Aorta (tissue), 5 donors: ENCODE measurements at places on chromosomes 1 and 21. TPM values are rescaled to one million over a fixed set of nuclear protein-coding genes. Genes with fewer than 3 reads are reported as not detected.
A peak's percentile ranks its signal among the peaks of the same experiment; 100 is the strongest.

The GALE gene
- total RNA-seq: 13.6 TPM

The TIAM1 gene
- total RNA-seq: 12.9 TPM

The SPRR2E gene
- not detected for total RNA-seq

The GPR37L1 gene
- not detected for total RNA-seq

The LCE1D gene
- total RNA-seq: not detected

DNA sequence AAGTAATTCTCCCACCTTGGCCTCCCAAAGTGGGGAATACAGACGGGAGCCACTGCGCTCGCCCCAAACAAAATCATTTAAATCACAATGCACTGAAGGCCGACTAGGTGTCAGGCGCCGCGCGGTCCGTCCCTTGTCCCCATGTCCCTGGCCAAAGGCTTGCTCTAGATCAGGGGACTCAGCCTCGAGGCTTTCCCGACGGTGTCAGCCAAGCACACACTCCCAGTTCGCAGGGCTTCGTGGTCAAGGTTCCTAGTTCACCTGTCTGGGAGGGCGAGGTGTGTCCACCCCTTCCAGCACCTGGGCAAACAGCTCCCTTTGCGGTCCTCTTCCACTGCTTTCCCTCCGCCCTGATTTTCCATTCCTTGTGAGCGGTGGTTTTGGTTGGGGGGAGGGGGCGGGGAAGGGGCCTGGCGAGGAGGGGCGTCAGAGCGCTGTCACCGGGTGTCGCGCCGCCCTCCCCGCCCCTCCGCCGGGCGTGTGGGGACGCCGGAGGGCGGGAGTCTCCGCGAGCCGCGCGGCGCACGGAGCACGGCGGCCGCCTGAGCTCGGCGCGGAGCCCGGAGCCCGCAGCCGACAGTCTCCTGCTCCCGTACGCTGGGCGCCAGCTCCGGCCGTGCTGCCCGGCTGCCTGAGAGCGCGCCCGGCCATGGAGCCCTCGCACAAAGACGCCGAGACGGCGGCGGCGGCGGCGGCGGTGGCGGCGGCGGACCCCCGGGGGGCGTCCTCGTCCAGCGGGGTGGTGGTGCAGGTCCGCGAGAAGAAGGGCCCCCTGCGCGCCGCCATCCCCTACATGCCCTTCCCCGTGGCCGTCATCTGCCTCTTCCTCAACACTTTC, at the start of gene STUM:
TSS of gene STUM (plus strand) at position 509 of the 838 bp plus-strand sequence. CDS start at position 650, 141 bp downstream.
- no peak within 1 kb of the TSS for H3K27ac ChIP-seq
- no peaks in the 10 kb centered on the region for H3K27me3 ChIP-seq
- H3K4me1 ChIP-seq: no peaks in the 10 kb centered on the region
- no peaks in the 10 kb centered on the region for H3K36me3 ChIP-seq

GRCh38 chr1:245378745-245379144, 224.0 kb downstream of the KIF26B start:
- DNase-seq: no peak
- H3K4me3 ChIP-seq: no peak overlapping the region
- H3K36me3 ChIP-seq: no peaks in the 10 kb centered on the region
- no peaks in the 10 kb centered on the region for H3K27me3 ChIP-seq

GRCh38 chr1:7726623-7727022, 44.5 kb upstream of the VAMP3 start:
- H3K4me3 ChIP-seq: no peak overlapping the region
- no peaks in the 10 kb centered on the region for H3K27me3 ChIP-seq
- no peak overlapping the region for H3K27ac ChIP-seq
- H3K36me3 ChIP-seq: no peaks in the 10 kb centered on the region
- H3K4me1 ChIP-seq: no peaks in the 10 kb centered on the region

DNA sequence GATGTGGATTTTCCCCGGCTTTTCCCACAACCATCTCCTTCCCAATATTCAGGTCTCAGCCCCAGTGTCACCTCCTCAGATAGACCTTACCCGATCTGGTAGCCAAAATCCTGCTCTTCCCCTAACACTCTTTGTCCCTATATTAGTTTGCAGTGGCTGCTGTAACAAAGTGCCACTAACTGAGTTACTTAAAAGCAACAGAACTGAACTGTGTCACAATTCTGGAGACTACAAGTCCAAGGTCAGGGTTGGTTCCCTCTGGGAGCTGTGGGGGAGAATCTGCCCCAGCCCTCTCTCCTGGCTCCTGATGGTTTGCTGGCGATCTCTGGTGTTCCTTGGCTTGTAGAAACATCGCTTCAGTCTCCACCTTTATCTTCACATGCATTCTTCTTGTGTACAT, 64.0 kb downstream of the NENF start:
- no peaks in the 10 kb centered on the region for H3K4me1 ChIP-seq
- DNase-seq: no peak
- H3K4me3 ChIP-seq: no peak overlapping the region
- no peak overlapping the region for H3K27ac ChIP-seq

DNA sequence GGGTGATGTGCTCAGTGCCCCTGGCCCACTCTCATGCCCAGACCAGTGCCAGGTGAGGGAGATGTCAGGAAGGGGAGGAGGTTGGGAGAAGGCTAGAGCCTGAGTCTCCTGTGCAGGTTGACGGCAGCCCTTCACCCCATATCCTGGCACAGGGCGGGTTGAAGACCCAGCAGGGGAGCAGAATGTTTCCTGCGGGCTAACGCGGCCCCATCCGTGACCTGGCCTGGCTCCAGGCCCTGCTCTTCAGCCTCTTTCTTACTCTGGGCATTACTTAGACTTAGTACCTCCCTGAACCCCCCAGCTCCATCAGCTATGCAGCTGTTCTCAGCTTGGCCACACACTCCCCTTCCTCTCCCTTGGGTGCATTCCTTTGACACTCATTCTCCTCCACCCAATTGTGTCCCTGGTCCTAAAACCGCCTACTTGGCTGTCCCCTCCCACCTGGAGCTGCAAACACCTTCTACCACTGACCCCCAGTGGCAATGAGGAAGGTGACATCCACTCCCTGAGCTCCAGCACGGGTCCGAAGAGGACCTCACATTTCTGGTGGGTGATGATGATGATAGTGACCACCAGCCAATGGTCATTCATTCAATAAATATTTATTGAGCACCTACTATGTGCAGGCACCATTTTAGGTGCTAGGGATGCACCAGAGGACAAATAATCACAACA, 179.0 kb downstream of the PTPRU start:
- no peak overlapping the region for H3K4me3 ChIP-seq
- DNase-seq: no peak
- no peak overlapping the region for H3K27ac ChIP-seq
- no peaks in the 10 kb centered on the region for H3K27me3 ChIP-seq
- no peaks in the 10 kb centered on the region for H3K36me3 ChIP-seq

GRCh38 chr1:67766141-67766978, 66.9 kb downstream of the GNG12 start:
- H3K4me3 ChIP-seq: no peak overlapping the region
- no peak overlapping the region for H3K27ac ChIP-seq
- peak; percentile 83 for DNase-seq
- no peaks in the 10 kb centered on the region for H3K4me1 ChIP-seq
- no peaks in the 10 kb centered on the region for H3K36me3 ChIP-seq
- H3K27me3 ChIP-seq: no peaks in the 10 kb centered on the region

- H3K4me3 ChIP-seq: no peak overlapping the region
- DNase-seq: no peak
- no peaks in the 10 kb centered on the region for H3K27me3 ChIP-seq
Measured at GRCh38 chr1:228940526-228940925, 205.2 kb downstream of the RHOU start.

GRCh38 chr1:151193856-151194255, 3.9 kb upstream of the VPS72 start:
- no peaks in the 10 kb centered on the region for H3K36me3 ChIP-seq
- no peak for DNase-seq
- no peaks in the 10 kb centered on the region for H3K4me1 ChIP-seq

DNA sequence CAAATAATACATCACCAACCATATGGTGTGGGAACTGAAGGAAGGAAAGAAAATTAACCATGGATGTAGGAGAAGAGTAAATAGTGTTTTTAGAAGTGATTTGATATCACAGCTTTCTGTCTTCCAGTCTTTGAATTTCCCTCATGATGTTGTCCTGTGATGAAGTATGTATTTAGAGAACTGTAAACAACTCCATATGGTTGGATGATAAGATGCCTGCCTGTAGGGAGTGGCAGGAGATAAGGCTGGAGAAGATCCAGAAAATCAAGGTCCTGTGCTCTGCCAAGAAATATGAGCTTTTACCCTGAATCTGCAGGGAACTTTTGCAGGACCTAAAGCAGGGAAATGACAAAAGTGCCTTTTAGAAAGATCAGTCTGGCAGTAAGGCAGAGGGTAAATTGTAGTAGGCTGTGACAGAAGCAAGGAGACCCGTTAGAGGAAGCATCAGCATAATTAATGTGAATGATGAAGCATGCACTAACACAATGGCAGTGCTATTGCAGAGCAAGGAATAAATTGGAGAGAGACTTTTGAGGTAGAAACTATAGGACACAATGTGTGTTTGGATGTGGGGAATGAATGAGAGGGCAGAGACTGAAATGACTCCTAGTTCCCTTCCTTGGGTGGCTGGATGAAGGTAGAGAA, 21.9 kb downstream of the CEPT1 start:
- no peaks in the 10 kb centered on the region for H3K36me3 ChIP-seq
- H3K4me1 ChIP-seq: no peaks in the 10 kb centered on the region
- H3K27ac ChIP-seq: no peak overlapping the region
- H3K27me3 ChIP-seq: no peaks in the 10 kb centered on the region
- H3K4me3 ChIP-seq: no peak overlapping the region

- no peak for DNase-seq
- H3K27ac ChIP-seq: no peak overlapping the region
- no peaks in the 10 kb centered on the region for H3K27me3 ChIP-seq
- H3K36me3 ChIP-seq: no peaks in the 10 kb centered on the region
- no peaks in the 10 kb centered on the region for H3K4me1 ChIP-seq
- no peak overlapping the region for H3K4me3 ChIP-seq
Measured at GRCh38 chr1:102942324-102942723, 166.0 kb downstream of the COL11A1 start.

DNA sequence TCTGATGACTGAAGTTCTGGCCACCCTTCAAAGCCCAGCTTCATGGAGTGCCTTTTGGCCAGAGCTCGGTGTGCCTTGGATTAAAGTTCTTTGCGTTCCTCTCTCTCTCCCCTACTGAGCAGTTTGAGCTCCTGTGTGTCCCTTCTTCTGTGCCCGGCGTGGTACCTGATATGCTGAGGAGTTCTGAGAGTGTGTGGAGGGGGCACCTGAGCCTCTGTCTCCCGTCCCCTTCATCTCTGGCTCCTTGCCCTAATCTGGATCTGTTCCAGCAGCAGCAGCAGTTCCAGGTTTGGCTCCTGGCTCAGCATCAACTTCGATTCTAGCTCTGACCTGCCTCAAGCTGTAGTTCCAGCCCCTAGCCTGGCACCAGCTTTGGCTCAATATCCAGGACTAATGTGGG, 25.1 kb upstream of the MYCL start:
- DNase-seq: no peak
- H3K27me3 ChIP-seq: no peaks in the 10 kb centered on the region
- no peak overlapping the region for H3K27ac ChIP-seq
- no peak overlapping the region for H3K4me3 ChIP-seq
- no peaks in the 10 kb centered on the region for H3K4me1 ChIP-seq

DNA sequence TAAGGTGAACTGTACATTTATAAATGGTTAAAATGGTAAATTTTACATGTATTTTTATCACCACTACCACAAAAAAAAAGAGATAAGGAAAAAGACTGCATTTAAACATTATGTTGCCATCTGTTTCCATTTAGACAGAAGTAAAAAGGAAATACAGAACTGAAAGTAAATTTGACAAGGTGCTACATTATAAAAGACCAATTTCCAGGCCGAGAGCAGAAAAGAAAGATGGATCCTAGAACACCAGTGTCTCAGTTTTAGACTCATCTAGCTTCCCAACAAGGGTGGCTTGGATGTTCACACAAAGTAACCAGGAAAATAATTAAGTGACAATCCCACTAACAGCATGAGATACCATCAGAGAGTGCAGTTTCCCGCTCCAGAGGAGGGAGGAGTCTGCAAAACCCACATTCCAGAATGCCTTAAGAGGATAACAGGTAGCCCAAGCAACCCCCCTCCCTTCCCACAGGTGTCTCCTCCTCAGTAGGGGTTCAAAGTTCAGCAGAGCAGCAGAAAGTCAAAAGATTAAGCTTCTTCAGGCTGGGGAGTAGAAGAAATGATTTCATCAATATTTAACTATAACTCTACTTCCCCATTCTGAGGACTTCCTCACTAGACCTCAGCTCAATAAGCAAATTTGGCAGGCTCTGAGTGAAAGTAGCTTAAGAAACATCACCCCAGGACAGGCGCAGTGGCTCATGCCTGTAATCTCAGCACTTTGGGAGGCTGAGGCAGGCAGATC, 11.8 kb downstream of the TPM3 start:
- peaks cover 2% of the 10 kb centered on the region for H3K36me3 ChIP-seq
- no peak for DNase-seq
- H3K27me3 ChIP-seq: no peaks in the 10 kb centered on the region
- no peak overlapping the region for H3K4me3 ChIP-seq
- no peak overlapping the region for H3K27ac ChIP-seq
- H3K4me1 ChIP-seq: peaks cover 4% of the 10 kb centered on the region
